Naive thymus-derived CD8-positive, alpha-beta T cell (primary cell): ENCODE measurements at places on chromosomes 1 and 21.

GRCh38 chr1:230572121-230573105, 69.9 kb upstream of the COG2 start:
- H3K4me1 ChIP-seq, result no peaks in the 10 kb centered on the region
- no peaks in the 10 kb centered on the region for H3K36me3 ChIP-seq
- H3K27me3 ChIP-seq, result peaks cover 18% of the 10 kb centered on the region
- no peak overlapping the region for H3K27ac ChIP-seq
- no peak overlapping the region for H3K4me3 ChIP-seq

DNA sequence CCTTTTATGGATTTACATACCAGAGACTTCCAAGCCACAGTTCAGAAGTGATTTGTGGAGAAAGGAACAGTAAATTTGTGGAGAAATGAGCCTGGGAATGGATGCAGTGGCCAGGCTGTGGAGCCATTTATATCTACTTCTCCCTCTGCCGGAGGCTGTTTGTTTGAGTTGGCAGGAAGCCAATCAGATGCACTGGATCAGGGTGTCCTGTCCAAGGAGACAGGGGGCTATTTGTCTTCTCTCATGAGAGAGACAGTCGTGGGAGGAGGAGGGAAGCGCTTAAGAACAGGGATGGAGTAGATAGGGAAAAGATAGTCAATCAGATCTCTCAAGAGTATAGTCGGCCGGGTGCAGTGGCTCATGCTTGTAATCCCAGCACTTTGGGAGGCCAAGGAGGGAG, 2.8 kb upstream of the HAPLN2 start:
- H3K4me1 ChIP-seq, result peaks cover 2% of the 10 kb centered on the region
- no peak overlapping the region for H3K27ac ChIP-seq
- no peaks in the 10 kb centered on the region for H3K36me3 ChIP-seq
- peaks cover 52% of the 10 kb centered on the region for H3K27me3 ChIP-seq
- no peak overlapping the region for H3K4me3 ChIP-seq
- DNase-seq, result no peak

DNA sequence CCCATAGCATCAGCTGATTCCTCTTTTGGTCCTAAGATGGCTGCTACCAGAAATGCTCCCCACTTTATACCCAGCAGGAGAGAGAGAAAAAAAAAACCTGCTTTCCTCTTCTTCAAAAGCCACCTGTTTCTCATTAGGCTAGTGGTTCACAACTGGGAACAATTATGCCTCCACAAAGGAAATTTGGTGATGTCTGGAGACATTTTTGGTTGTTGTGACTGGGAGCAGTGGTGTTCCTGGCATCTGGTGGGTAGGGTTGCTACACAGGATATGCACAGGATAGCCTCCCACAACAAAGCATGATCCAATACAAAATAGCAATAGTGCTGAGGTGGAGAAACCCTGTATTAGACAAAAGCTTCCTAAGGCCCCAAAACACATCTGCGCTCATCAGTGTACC, 38.5 kb upstream of the SGIP1 start:
- no peaks in the 10 kb centered on the region for H3K36me3 ChIP-seq
- no peaks in the 10 kb centered on the region for H3K4me1 ChIP-seq
- H3K27ac ChIP-seq, result no peak overlapping the region
- DNase-seq, result no peak
- H3K4me3 ChIP-seq, result no peak overlapping the region

DNA sequence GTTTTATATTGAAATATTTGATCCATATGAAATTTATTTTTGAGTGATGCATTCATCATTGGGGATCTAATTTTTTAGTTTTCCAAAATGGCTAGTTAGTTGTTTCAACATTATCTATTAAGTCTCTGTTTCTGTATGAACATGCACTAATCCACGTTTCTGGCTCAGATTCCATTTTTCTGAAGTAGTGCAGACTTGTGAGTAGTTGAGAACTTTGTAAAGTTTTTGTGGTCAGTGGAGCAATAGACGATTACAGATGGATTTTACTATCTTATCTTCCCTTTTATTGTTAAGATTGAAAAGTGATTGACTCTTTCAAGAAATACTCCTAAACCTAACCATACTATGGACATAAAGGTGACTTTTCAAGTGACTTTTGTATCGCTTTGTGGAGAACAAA, 16.7 kb downstream of the SOAT1 start:
- H3K36me3 ChIP-seq, result peaks cover 29% of the 10 kb centered on the region
- no peaks in the 10 kb centered on the region for H3K27me3 ChIP-seq
- no peak overlapping the region for H3K27ac ChIP-seq
- H3K4me1 ChIP-seq, result peaks cover 39% of the 10 kb centered on the region
- H3K4me3 ChIP-seq, result no peak overlapping the region

DNA sequence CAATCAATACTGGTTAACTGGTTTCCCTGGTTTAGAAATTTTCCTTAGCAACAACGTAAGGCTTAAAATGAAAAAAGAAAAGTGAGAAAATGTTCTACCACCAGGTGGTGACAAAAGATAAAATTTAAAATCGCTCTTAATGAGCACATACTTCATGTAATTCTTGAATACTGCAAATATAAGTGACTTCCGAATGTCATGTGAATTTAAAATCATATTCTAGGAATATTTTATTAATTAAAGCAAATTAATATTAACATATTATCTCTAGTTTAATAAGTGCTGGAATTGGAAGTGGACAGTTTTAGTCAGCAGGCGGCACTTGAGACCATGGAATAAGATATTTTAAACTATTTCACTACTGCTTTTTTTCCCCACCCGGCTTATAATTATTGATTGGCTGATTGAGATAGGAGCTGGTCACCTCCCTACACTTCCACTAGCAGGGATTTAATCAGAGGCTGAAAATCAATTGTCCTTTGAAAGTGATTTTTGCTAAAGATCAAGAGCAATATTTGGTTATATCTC, 5.0 kb upstream of the ADAMTS1 start:
- no peak overlapping the region for H3K4me3 ChIP-seq
- peaks cover 40% of the 10 kb centered on the region for H3K27me3 ChIP-seq
- H3K36me3 ChIP-seq, result no peaks in the 10 kb centered on the region
- H3K4me1 ChIP-seq, result peaks cover 23% of the 10 kb centered on the region

- no peak overlapping the region for H3K4me3 ChIP-seq
- no peak overlapping the region for H3K27ac ChIP-seq
- H3K27me3 ChIP-seq, result peaks cover 72% of the 10 kb centered on the region
- no peaks in the 10 kb centered on the region for H3K36me3 ChIP-seq
These were observed 561 bp downstream of the SLC26A9 start for GRCh38 chr1:205942631-205943159.

DNA sequence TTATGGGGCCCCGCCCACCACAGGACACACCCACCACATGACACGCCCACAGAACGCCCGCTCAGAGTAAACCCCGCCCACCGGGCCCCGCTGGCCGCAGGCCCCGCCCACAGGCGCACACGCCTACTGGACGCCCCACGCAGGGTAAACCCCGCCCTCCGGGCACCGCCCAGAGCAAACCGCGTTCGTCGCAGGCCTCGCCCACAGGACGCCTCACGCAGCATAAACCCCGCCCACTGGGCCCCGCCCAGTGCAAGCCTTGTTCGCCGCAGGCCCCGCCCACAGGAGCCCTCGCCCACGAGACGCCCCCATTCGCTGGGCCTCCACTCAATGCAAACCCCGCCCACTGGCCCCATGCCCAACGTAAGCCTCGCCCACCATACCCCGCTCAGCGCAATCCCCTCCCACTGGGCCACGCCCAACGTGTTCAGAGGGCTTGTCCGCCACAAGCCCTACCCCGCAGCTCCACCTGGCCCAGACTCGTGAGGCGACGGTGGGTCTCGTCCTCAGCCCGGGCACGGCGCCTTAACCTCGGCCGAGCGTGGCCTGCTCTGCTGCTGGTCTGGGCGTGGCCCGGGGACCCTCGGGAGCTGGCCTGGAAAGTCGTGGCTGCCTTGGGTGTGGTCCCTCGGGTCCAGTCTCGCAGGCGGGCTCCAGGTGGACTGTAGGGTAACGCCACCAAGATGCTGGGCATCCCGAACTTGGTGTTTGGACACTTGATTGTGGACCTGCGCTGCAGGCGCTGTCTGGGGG, 401 bp upstream of the TMEM52 start:
- H3K27me3 ChIP-seq, result no peaks in the 10 kb centered on the region
- H3K4me3 ChIP-seq, result peak overlapping the region; percentile 69
- DNase-seq, result peak; percentile 99
- H3K4me1 ChIP-seq, result no peaks in the 10 kb centered on the region

DNA sequence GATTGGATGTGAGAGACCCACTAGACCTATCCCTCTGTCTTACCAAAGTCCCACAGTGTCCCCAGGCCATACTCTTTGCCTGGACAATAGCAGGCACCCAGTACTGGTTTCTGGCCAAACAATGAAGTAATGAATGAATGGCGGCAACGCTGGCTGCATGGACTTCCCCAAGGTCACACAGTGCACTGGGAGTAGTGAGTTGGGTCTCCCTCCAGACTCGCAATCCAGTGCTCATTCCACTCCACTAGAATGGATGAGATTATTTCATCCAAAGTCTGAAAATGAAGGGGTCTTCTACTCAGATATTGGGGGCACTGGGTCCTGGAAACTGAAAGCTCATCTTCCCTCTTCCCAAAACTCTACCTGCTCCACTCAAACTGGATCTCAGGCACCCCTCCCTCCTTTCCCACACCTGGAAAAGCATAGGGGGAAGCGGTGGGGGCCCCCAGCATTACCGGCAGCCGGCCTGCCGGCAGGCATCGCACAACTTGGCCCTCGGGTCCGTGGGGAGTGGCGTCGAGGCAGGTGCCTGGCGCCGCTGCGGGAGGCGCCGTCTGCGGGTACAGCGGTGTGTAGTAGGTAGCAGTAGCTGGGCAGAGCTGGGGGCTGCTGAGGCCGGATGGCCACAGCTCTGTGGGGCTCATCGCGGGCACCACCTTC, 816 bp downstream of the E2F2 start:
- H3K36me3 ChIP-seq, result no peaks in the 10 kb centered on the region
- H3K4me1 ChIP-seq, result peaks cover 75% of the 10 kb centered on the region
- no peak for DNase-seq
- no peak overlapping the region for H3K27ac ChIP-seq
- H3K27me3 ChIP-seq, result peaks cover 1% of the 10 kb centered on the region

GRCh38 chr1:27864264-27864895, 8.0 kb upstream of the THEMIS2 start:
- H3K36me3 ChIP-seq, result no peaks in the 10 kb centered on the region
- H3K4me1 ChIP-seq, result peaks cover 26% of the 10 kb centered on the region
- no peak for DNase-seq

GRCh38 chr1:226797151-226797550, 58.1 kb upstream of the ITPKB start:
- H3K4me1 ChIP-seq, result peaks cover 31% of the 10 kb centered on the region
- no peak overlapping the region for H3K4me3 ChIP-seq
- H3K27ac ChIP-seq, result peak overlapping the region; percentile 85
- no peaks in the 10 kb centered on the region for H3K27me3 ChIP-seq
- no peak for DNase-seq
- no peaks in the 10 kb centered on the region for H3K36me3 ChIP-seq

DNA sequence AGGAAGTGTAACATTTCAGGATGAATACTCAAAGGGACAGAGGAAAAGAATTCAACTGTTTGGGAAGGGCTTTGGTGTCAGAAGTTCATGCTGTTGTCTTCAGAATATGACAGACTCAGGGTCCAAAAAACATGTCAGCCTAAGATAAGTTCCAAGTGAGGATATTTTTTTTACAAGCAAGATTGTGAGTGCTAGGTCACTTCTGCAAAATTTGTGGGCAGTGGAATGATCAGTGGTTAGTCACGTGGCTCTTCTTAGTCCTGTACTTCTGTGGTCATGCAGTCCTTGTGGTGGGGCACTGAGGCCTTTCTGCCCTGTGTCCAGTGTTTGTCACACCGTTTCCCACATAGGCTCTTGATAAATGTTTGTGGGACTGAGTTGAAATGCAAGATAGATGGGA, 5.2 kb downstream of the RGL1 start:
- peaks cover 5% of the 10 kb centered on the region for H3K27me3 ChIP-seq
- peaks cover 6% of the 10 kb centered on the region for H3K36me3 ChIP-seq
- no peak overlapping the region for H3K27ac ChIP-seq
- H3K4me3 ChIP-seq, result no peak overlapping the region
- DNase-seq, result no peak
- peaks cover 11% of the 10 kb centered on the region for H3K4me1 ChIP-seq

- H3K36me3 ChIP-seq, result no peaks in the 10 kb centered on the region
- H3K27me3 ChIP-seq, result peaks cover 3% of the 10 kb centered on the region
- no peak for DNase-seq
- no peak overlapping the region for H3K27ac ChIP-seq
- no peak overlapping the region for H3K4me3 ChIP-seq
These were observed 143.9 kb upstream of the FMN2 start for GRCh38 chr1:239947801-239948200.

- no peaks in the 10 kb centered on the region for H3K36me3 ChIP-seq
- no peak overlapping the region for H3K4me3 ChIP-seq
- H3K27me3 ChIP-seq, result no peaks in the 10 kb centered on the region
- DNase-seq, result no peak
These were observed 326.1 kb downstream of the NCAM2 start for GRCh38 chr21:21324297-21324696.

DNA sequence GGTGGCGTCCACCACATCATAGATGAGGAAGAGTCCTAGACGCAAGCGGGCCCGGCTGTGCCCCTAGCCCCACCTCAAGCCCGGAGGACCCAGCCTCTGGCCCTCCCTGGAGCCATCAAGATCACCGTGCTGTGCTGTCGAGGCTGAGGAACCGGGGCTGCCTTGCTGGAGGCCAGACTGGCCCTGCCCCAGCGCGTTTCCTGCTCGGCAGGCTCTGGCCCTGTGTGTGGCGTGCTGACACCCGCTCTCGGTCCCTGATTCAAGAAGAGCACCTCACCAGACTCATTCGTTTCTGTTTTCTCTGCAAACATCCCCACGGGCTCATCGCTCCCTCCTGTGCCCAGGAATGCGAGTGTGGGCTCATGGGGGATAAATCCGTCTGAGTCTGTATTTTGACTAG, 51.1 kb downstream of the GLIS1 start:
- DNase-seq, result no peak
- H3K4me3 ChIP-seq, result no peak overlapping the region
- H3K27me3 ChIP-seq, result peaks cover 21% of the 10 kb centered on the region
- H3K4me1 ChIP-seq, result no peaks in the 10 kb centered on the region
- no peaks in the 10 kb centered on the region for H3K36me3 ChIP-seq

DNA sequence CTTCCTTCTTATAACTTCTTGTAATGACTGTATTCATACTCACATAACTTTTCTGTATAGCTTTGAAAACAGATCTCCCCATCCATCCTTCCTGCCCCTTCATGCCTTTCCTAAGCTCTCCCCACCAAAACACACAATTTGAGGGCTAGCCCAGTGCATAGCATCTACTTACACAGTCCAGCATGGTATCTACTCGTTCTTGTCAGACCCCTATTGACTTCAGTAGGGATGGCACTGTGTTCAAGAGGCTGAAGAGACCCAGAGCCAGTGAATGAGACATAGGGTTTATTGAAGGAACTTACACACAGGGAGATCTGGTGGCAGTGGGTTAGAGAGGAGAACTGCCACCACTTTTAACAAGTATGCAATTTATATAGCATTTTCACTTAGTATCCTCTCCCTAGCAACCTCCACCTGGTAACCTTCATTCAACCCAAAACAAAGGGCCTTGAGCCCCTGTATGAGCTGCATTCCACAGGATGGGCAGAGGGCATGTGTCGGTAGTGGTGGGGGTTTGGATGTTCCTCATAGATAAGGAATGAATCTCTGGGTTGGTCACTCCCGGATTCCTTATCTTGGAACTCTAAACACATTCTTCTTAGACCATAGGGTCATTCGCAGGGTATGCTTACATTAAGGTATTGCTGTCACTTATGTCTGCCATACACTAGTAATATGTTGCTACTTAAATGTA, 64.9 kb upstream of the GNG12 start:
- H3K36me3 ChIP-seq, result no peaks in the 10 kb centered on the region
- peaks cover 28% of the 10 kb centered on the region for H3K27me3 ChIP-seq
- no peak for DNase-seq
- H3K27ac ChIP-seq, result no peak overlapping the region
- H3K4me3 ChIP-seq, result no peak overlapping the region
